Right lobe of liver (tissue), 6 donors: ENCODE measurements at places on chromosomes 6 and 20. TPM values are rescaled to one million over a fixed set of nuclear protein-coding genes. Genes with fewer than 3 reads are reported as not detected.

GRCh38 chr20:62829231-62830230 is 12.7 kb downstream of the COL9A3 start:
- DNase-seq: no peak

DNA sequence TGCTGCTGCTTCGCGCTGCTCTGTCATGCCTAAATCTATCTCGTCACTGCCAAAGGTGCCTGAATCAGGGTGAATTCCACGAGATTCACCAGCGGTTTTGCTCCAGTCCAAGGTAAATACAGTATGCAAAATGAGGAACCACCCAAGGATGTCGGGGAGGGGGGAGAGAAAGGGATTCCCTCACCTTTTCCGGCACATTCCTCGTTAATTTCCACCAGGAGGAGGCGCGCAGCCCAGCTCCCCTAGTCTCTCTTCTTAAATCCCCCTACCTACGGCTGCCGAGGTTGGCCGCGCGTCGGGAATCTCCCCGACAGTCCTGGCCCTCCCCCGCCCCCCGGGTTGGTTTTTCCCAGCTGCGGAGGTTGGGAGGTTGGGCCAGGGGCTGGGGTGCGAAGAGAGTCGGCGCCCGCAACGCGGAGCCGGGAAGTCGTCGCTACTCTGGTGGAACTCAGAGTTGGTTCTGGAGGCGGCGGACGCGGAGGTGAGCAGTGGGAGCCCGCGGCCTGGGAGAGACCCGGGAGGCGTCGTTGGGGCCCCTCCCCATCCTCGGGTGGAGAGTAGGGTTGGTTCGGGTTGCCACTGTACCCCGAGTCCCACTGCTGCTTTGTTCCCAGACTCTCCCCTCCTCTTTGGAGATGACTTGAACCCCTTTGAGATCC is at the start of gene TPBG:
Gene TPBG, plus strand, starts transcription at position 390 of the 659 bp plus-strand sequence. CDS start 1,145 bp downstream, outside the sequence.
- DNase-seq: peak; percentile 57

DNA sequence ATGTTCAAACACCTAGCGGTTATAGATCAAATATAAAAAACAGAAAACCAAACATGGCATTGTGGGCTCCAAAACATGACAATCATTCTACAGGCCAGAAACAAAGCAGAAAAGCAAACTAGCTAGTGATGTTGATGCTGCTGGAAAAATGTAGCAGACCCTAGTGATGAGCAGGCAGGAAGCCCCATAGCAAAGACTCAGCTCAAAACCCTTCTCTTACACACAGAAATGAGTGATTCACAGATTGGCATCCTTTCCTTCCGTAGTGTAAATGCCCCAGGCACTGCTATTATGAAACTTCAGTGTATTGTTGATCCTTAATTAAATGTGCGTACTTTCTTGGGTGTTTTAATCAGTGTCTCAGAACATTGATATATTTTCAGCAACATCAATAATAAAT is 425.1 kb downstream of the UTRN start:
- no peak for DNase-seq

GRCh38 chr6:57263739-57264138 is 41.6 kb upstream of the RAB23 start:
- DNase-seq: no peak

Gene BTBD3
- total RNA-seq: 8.6 TPM
